ENCODE measurements at places on chromosomes 7 and 10.

DNA sequence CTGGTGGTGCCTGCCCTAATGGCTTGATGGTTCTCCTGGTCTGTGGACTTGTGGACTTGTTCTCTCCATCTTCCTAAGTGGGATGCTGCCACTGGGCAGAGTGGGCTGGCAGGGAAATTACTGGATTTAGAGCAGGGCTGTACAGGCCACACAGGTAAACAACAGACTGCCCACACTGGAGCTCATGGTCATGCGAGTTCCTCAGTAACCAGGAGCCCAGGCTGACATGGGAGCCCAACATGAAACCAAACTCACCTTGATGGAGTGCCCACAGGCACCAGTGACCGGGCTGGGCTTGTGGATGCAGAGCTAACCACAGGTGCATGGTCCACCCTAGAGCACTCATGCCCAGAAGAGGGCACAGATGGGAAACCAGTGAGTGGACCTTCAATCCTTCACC lies 116.7 kb downstream of the SLIT1 start:
- no peak for DNase-seq

- no peak for DNase-seq
These were observed 102.8 kb downstream of the COL13A1 start for GRCh38 chr10:69904533-69904932.

- no peak for DNase-seq
These were observed 272.1 kb upstream of the FOXK1 start for GRCh38 chr7:4409946-4410345.

DNA sequence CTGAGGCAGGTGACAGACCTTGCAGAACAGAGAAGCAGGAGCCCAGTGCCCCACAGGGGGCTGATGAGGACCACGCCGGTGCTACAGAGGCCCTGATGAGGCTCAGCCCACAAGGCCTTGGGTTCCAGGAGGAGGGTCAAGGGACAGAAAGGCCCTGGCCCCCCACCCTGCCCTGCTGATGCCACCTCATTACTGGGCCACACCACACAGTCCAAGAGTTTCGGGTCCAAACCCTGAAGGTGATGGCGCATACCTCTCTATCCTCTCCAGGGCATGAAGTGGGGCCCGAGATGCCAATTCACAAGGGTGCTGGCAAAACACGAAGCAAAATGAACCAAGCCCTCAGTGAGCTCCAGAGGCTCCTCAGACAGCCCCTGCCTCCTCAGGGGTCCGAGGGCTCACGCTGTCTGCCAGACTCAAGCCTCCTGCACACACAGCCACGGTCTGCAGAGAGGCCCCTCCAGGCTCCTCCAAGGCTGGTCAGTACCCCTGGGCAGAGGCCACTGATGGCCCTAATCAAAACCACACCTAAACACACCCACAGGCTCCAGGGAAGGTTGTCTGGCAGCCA lies 32.3 kb downstream of the RASGEF1A start:
- no peak for DNase-seq

DNA sequence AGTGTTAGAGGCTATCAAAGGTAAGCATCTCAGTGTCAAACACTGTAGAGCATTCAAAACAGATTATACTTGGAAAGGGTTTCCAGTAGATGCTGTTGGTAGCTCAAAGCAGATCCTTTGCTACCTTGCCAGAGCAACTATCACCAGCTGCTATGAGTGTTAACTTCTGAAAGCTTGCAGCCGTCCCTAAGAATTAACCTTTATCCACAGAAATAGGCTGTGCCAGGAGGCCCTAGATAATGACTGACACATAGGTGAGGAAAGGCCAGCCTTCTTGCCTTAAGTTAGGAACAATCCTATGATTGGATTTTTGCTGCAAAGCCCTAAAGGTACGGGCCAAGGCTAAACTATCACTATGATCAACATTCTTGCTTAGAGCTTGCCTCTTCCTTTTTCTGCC lies 263.2 kb downstream of the DGKB start:
- no peak for DNase-seq

- DNase-seq = no peak
These were observed 7.0 kb upstream of the PDCD4 start for GRCh38 chr10:110864662-110865140.

DNA sequence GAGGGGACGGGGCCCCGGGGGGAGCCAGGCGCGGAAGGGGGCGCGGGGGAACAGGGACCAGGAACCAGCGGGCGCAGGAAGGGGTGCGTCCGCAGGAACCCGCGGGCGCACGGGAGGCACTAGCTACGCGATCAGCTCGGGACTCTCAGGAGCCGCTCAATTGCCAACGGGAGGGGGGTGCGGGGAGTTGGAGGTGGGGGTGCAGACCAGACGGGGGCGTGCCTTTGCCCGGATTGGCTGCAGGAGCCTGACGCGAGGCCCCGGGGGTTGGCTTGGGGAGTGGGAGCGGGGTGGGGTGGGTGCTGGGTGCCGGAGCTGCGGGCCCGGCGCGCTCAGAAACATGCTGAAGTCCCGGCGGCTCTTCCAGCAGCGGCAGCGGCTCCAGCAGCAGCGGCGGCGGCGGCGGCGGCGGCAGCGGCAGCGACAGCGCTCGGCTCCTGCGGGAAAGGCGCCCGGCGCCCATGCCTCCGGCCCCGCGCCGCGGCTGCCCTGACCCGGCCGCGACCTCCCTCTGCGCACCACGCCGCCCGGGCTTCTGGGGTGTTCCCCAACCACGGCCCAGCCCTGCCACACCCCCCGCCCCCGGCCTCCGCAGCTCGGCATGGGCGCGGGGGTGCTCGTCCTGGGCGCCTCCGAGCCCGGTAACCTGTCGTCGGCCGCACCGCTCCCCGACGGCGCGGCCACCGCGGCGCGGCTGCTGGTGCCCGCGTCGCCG lies at the start of gene ADRB1:
ADRB1 (plus strand) TSS at position 335 of the 715 bp plus-strand sequence; CDS start at position 602, 267 bp downstream.
- no peak for DNase-seq

GRCh38 chr7:29146057-29146706 lies at the start of gene CPVL:
Gene CPVL (minus strand): TSS chr7:29146537. CDS start chr7:29121061, 25,476 bp downstream.
- DNase-seq = no peak

- no peak for DNase-seq
These were observed 51.7 kb downstream of the ADCY1 start for GRCh38 chr7:45625714-45626440.

DNA sequence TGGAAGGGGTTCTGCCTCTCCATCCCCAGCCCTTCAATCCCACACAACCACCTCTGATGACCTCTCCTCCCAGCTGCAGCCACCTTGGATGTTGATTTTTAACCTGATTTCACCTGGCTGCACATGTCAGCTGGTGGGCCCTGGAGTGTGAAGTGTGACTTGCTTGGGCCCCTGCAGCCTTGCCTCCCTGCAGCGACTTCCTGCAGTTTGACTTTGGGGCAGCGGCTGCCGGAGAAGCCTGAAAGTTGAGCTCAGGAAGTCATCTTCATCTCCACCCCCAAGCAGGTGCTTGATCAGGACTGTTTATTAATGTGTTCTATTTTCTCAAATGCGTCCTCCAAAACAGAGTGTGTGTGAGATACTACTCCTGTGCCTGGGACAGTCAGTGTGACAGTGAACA lies 675.2 kb upstream of the GALNT17 start:
- no peak for DNase-seq

GRCh38 chr10:99914236-99914635 lies 95.5 kb downstream of the DNMBP start:
- DNase-seq = no peak

DNA sequence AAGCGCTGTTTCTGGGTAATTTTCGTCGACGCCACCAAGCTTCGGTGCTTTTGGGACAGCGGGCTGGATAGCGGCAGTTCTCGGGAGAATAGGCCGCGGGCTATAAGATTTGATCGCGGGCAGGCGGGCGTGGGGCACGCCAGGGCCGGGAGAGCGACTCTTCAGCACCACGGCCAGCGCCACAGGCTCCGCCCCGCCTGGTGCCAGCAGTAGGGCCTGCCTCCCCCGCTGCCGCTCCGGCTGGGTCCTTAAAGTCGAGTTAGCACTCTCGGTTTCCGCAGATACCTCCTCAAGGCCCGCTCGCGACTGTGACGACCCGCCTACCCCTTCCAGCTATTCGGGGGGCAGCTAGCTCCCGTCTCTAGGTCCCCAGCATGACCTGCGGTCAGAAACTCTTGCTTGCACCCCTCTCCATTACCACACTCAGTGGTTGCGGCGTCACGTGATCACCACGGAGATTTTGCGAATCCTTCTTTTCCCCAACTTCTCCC lies 9.4 kb downstream of the NXPH1 start:
- no peak for DNase-seq

GRCh38 chr7:144892761-144893160 lies 56.9 kb upstream of the TPK1 start:
- DNase-seq = no peak

GRCh38 chr7:92768501-92769393 lies 67.6 kb downstream of the CDK6 start:
- DNase-seq = no peak

- no peak for DNase-seq
These were observed at the start of gene C10orf67 for GRCh38 chr10:23344241-23344841. Gene C10orf67 (minus strand): TSS chr10:23344797. CDS start chr10:23344774, 23 bp downstream.

DNA sequence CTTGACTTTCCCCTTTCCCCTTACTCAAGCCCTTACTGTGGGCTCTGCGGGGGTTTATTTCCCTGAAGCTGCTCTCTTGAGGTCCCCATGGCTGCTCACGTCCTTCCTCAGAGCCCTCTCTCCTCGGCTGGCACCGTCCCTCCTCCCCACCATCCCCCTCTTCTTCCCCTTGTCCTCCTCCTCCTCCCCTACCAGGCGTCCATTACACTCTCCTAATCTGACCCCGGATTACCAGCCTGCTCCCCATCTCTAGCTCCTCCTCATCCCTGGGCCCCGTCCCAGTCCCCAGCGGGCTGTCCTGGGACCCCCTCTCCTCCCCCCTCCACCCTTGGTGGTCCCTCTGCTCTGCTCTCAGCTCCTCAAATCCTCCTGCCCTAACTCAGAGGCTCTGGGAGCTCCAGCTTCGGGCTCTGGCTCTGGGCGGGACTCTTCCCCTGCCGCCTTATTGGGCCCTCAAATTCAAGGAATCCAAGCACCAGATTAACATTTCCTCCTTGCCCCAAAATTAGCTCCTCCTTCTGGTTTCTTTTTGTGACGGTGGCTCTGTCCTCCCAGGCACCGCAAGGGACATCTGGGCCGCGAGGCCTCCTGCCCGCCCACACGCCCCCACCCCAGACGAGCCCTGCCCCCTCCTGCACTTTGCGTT lies 48.5 kb upstream of the LEP start:
- DNase-seq = no peak

GRCh38 chr10:131266936-131267813 lies 44.3 kb downstream of the TCERG1L start:
- no peak for DNase-seq

DNA sequence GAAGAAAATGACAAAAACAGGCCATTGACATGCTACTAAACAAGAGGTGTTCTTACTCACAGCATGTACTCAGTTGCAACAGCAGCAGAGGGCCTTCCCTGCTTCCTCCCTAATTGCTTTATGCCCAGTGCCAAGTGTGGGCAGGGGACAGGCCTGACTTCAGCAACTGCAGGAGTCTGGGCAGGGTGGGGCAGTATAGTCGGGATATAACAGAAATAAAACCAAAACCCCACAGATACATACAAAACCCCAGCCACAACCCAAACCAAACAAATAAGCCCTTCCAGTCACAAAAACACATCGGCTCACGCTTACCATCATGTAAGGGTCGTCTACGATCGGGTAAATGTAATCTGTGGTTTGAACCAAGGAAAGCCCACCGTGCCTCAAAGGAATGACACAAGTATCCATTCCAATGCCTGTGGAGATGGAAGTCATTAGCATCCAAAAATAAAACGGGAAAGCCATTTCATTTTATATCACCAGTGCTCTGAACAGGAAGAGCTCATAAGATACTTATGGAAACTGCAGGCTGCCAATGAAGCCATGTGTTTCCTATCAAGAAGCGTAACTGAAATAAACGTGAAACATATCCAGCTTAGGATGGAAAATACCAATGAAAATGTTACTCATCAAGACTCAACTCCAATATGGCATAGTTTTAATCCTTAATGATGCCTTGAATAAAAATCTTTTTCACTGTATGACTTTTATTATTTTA lies 9.5 kb downstream of the SEPHS1 start:
- DNase-seq = no peak

- no peak for DNase-seq
These were observed 106.6 kb upstream of the SHH start for GRCh38 chr7:155918720-155919390.

GRCh38 chr7:44472843-44473242 lies 17.6 kb downstream of the NUDCD3 start:
- no peak for DNase-seq

GRCh38 chr7:117774943-117775342 lies 98.3 kb downstream of the CTTNBP2 start:
- no peak for DNase-seq

DNA sequence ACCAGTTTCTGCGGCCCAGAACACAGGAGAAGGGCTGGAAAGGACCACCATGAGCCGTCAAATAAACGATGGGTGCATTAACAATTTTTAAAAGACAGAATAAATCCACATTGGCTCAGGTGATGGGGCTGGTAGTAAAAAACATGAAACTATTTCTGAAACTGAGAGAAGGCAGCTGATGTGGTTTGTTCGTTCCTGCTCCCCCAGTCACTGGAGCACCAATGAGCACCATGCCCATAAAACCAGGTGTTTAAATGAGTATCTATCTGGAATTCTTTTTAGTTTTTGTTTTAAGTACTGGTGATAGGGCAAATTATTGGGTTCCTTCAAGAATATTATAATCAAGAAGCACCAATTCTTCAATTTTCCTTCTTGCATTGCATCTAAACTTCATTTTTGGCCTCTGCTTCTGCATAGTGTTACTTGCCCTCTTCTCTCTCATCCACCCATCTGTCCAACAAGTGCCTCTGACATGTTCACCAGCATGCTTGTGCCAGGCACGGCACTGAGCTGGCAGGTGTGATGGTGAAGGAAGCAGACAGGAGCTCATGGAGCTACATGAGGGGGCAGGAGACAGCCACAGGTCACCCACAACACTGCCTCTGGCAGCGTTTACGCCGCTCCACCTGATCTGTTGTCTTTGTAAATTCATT lies 65.5 kb downstream of the LARP4B start:
- DNase-seq = no peak

DNA sequence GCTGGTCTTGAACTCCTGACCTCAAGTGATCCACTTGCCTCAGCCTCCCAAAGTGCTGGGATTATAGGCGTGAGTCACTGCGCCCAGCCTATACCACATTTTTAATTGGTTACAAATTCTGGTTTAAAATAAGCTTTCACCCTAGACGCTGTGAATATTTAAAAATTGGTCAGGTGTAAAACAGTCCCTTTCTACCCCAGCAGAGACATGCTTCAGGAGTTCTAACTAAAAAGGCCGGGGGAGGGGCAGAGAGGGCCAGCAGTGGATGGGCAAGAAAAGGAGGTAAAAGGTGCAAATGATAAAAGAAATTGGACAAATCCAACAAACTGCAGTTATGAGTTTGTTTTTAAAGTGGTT lies 70.0 kb downstream of the WAPL start:
- DNase-seq = no peak

DNA sequence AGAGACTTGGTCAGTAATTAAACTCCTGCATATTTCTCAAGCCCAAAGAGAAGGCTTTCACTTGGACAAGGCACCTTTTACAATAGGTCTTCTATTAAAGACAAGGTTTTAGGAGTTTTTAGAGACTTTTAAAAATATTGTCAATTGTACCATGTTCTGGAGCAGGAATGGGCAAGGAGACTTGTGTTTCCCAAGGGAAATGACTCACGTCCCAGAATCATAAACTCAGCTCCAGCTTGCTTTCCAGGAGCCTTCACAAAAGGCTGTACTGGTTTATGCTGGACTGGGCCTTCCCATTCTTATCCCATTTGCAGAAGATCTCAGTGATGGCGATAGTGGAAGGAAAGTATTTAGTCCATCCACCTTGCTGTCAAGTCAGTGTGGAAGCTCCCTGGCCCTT lies 7.8 kb upstream of the GLI3 start:
- DNase-seq = no peak

GRCh38 chr10:31921031-31921430 lies 7.6 kb downstream of the ARHGAP12 start:
- no peak for DNase-seq
